ENCODE measurements at places on chromosomes 16 and 17.

DNA sequence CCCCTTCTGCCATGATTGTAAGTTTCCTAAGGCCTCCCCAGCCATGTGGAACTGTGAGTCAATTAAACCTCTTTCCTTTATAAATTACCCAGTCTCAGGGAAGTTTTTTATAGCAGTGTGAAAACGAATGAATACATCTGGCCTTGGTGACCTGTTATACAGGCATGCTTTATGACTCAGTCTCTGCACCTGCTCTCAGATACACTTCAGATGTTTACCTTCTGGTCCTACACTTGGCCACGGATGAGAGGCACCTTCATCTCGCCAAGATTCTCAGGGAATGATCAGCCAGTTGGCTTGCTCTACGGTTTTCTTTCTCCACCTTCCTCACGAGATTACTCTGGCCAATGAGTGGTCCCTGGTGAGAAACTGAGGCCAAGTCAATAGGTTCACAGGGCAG is 304.7 kb downstream of the CA10 start:
- no peak for DNase-seq

- no peak for DNase-seq
Measured at GRCh38 chr16:56722200-56722842, 7.6 kb upstream of the NUP93 start.

DNA sequence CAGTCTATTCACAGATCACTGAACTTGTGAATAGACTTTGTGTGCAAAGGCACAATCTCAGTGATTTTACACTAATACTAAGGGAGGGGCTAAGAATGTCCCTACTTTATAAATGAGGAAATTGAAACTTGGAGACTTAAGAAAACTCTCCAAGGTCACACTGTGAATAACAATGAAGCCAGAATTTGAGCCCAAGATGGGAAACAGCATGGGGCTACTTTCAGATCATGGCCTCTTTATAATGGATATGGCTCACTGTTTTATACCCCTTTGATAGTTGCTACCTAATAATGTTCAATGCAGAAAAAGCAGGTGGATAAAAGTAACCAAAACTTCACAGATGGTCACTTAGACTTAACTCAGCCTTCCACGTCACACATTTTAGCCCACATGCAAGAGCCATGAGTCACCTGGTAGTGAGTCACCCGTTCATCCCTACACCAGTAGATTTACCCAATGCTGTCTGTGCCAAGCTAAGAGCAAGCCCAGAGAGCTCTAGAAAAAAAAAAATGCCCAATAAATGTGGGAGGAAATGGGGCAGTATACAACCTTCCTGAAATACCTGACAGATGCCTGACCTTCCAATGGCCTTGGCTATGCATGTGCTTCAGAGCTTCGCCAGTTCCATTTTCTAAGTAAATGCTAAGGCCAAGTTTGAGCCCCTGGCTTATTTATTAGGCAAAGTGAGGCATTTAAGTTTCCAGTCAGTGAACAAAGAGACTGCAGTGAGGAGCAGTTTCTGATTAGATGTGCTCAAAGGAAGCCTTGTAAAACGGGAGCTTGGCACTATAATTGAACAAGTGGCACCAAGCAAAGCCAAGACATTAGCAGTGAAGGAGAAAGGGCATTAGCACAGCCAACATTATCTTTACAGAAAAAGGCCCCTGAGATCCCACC is 219.7 kb downstream of the TMEM114 start:
- DNase-seq: no peak

- DNase-seq: no peak
Measured at GRCh38 chr17:603406-604114, 111.1 kb downstream of the VPS53 start.

- no peak for DNase-seq
Measured at GRCh38 chr17:62110923-62111484, 45.9 kb upstream of the MED13 start.

DNA sequence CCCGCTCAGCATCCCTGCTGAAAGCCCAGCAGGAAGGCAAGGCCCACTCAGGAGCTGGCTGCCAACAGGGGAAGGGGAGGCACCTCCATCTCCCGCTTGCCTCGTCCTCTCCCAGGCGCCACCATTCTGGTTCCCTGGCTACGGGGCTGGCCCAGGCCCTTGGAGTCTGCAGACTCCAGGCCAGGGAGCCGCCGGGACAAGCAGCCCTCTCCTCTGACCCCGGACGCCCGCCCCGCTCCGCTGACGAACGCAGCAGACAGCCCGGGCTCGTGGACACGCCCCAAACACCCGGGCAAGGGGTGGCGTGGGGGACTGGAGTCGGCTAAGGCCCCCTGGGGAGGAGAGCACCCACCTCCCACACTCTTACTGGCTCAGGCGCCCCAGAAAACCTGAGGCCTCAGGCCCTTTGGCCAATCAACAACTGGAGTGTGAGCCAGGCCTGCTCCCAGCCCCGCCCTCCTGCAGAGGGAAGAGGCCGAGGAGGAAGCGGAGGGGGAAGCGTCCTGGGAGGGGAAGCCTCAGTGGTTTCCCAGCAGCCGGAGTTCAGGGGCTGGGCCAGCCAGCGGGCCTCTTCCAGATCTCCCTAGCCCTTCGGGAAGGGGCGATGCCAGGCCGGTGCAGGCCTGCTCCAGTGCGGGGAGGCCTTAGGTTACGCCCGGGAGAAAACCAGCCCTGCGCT is 4.2 kb downstream of the MNT start:
- peak; percentile 94 for DNase-seq

DNA sequence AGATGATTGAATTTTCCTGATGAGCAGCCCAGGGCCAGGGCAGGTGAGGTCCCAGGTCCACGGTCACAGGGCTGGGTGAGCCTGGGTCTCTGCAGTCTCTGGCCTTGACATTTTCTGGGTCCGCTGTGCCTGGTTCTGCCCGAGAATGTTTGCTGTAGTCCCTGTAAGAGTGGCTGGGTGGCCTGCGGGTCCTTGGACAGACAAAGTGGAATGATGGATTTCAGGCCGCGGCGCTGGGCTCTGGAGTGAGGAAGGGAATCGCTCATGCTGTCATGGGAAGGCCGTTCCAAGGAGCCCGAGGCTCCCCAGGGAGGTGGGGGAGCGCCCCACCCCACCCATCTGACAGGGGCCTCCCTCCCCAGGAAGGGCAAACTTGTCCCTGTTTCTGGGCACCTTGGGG is 153.5 kb upstream of the CIBAR2 start:
- DNase-seq: no peak

DNA sequence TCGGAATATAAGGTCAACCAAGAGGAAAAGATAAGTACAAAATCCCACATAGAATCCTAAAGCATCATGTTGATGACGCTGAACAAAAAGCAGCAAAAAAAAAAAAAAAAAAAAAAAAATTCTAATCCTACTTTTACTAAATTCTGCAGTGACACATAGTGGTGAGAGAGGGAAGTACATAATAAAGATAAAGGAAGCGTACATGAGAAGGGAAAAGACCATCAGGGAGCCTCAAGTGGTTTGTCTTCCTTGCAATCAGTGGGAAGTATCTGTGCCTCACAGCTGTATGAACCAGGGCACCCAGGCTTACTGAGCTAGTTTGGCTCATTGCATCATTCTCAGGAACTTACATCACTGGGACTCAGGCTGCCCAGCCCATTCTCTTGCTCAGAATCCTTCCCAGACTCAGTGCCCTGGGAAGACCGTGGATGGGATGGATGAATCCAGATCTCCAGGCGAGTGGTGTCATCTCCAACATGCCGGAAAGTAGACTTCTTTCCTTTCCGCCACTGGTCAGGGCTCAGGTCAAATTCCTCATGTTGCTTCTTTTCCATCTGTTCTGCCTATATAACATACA is 21.2 kb downstream of the SMG6 start:
- DNase-seq: peak; percentile 81

DNA sequence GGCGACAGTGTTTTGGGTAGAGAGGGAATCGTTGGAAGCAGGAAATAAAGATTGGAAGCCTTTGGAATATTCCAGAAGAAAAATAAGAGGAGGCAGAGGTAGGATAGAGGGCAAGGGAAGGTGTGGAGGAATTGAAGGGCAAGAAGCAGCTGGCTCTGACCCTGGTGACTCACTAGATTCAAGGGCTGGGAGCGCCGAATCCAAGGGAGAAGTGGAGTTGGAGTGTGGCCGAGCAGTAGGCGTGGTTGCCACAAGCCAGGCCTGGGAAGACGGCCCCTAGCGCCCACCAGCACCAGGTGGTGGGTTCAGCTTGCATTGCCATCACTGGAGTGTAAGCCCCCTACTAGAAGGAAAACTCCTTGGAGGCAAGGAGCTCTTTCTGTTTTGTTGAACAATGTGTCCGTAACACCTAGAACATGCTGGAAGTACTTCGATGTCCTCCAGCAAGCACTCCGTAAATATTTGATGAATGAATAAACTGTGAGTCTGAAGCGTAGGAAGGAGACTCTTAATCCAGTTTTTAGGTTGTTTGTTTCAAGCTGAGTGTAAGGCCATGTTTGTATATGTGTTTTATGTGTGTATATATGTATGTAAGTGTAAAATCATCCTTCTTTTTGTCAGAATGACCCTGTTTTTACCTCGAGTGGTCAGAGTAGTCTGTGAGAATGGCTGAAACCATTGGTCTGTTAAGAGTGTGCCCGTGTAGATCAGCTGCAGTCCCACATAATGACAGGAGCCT is 139.5 kb downstream of the CMIP start:
- no peak for DNase-seq

- DNase-seq: no peak
Measured at GRCh38 chr16:84932681-84933080, 78.7 kb downstream of the ZDHHC7 start.

GRCh38 chr16:81492311-81492761 is 47.7 kb downstream of the CMIP start:
- DNase-seq: no peak

DNA sequence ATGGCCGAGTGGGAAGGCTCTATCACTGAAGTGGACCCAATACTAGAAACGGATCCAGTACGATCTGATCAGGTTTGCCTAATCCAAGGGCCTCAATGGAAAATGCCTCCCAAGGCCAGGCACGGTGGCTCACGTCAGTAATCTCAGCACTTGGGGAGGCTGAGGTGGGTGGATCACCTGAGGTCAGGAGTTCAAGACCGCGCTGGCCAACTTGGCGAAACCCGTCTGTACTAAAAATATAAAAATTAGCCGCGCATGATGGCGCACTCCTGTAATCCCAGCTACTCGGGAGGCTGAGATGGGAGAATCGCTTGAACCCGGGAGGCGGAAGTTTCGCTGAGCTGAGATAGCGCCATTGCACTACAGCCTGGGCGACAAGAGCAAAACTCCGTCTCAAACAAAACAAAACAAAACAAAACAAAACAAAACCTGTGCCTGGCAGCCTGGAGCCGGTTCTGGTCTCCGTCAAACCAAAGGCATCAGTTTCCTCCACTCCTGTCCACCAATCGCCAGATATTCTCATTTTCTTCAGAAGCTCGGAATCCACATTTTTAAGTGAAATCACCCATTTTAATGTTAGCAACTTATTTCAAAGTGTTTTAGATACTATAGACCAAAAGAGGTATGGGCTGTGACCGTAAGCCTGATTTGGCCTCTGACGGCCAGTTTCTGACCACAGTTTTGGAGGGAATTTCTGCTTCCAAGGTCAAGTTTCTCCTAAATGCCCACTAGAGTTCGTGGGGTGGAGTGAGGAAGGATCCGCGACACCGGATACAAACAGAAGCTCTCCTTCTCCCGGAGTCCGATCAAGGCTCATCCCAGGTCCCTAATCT is 664 bp downstream of the NQO1 start:
- no peak for DNase-seq

DNA sequence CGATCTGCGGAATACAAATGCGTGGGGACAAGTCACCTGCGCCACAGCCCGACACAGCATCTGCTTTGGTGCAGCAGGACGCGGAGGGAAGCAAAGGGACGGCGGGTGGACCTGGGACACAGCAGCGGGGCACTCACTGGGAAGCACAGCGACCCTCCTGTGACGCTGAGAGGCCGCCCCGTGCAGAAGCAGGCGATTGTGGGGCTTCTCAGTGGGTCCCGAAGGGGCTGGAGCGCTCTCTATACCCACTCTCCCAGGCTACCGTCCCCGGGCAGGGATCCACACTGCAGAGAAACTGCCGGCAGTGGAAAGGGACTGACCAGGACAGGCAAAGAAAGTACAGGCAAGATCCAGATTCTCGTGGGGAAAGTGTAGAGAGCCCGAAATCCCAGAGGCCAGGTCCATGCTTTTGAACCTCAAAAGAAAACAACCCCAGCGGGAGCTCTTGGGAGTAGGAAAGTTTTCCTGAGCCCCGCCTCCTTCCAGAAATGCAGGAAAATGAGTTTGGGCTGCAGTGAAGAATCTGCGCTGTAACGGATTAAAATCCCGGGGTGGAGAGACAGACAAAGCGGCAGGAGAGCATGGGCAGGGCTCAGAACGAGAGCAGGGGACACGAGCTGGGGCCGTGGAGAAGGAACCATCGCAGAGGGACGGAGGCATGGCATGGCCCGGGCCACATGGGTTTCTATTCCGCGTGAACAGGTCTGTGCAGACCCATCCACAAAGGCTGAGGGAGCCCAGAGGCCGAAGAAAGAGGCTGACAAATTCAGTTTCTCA is 12.7 kb downstream of the COX4I1 start:
- no peak for DNase-seq

DNA sequence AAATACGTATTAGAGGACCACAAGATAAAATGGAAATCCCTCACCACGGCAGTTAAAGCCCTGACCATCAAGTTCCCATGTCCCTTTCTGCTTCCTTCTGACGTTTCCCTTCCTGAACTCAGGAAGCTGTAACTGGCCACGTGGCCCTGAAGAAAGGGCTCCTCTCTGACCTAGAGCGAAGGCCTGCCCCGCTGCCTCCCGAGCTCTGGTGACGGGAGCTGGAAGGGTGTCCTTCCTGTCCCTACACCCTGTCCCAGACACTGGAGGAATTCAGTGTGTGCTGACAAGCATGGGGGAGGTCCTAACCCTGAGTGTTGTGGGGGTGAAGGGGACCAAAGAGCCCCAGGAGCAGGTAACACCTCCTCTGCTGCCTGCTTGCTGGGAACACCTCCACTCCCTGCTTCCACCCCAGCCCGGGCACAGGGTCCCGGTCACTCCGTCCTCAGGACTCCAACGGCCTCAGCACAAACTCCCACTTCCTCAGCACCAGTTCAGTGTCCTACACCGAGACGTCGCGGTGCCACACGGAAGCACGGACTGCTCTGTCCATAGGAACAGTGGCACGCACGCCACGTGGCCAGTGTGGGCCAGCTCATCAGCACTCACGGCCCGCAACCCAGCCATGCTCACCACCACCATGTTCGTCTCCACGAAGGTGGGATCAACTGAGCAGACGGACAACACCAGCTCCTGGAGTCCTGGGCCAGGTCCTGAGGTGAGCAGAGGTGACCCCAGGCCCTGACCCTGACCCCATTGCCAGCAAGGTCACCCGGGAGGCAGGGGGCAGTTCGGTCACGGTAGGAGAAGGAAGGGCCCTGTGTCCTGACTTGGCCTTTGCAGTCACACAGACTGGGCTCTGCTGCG is 16.9 kb downstream of the TMEM235 start:
- no peak for DNase-seq

DNA sequence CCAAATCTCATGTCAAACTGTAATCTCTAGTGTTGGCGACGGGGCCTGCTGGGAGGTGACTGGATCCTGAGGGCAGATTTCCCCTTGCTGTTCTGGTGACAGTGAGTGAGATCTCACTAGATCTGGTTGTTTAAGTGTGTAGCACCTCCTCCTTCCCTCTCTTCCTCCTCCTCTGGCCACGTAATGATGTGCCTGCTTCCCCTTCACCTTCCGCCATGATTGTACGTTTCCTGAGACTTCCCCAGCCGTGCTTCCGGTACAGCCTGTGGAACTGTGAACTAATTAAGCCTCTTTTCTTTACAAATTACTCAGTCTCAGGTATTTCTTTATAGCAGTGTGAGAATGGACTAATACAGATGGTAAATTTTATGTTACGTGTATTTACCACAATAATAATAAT is 49.2 kb downstream of the METTL16 start:
- DNase-seq: no peak

- no peak for DNase-seq
Measured at GRCh38 chr16:27464626-27465482, 62.9 kb downstream of the IL21R start.

- no peak for DNase-seq
Measured at GRCh38 chr17:40445751-40446468, 2.7 kb downstream of the IGFBP4 start.

Measured in left kidney (tissue), 8 donors.